Umbilical cord (tissue), 2 donors: ENCODE measurements at places on chromosomes 1 and 21.
A peak's percentile ranks its signal among the peaks of the same experiment; 100 is the strongest.

DNA sequence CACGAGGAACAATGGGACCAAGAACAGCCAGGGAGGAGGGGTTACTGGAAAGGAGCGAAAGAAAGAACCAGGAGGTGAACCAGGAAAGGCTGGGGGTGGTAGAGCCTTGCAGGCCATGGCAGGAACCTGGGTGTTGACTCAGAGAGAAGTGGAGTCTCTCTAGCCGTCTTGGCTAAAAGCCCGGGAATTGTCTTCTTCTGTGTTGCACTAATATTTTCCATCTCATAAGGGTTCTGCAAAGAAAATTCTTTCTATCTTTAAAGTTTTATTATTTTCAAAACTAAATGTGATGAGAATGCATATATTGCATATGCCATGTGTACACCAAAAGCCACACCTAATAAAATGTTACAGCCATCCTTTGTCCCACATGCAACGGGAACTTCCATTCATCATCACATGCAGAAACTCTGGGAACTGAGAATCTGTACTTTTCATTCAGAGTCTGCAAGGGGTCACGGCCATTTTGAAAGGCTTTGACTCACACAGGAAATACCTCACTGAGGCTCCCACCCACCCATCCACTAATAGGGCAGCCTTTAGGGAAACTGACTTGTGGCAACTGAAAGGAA is 38.0 kb downstream of the ERG start:
- peak; percentile 57 for DNase-seq

- peak; percentile 11 for DNase-seq
These were observed at the start of gene MIA3 for GRCh38 chr1:222618001-222618879. MIA3 (plus strand) TSS chr1:222618097; CDS start chr1:222618111, 14 bp downstream.

GRCh38 chr1:24289937-24290595 is 29.1 kb upstream of the GRHL3 start:
- peak; percentile 72 for DNase-seq

- DNase-seq = peak; percentile 35
These were observed 12.6 kb downstream of the PYCR2 start for GRCh38 chr1:225911191-225912130.

GRCh38 chr1:209708297-209708696 is 3.7 kb downstream of the HSD11B1 start:
- DNase-seq = no peak

DNA sequence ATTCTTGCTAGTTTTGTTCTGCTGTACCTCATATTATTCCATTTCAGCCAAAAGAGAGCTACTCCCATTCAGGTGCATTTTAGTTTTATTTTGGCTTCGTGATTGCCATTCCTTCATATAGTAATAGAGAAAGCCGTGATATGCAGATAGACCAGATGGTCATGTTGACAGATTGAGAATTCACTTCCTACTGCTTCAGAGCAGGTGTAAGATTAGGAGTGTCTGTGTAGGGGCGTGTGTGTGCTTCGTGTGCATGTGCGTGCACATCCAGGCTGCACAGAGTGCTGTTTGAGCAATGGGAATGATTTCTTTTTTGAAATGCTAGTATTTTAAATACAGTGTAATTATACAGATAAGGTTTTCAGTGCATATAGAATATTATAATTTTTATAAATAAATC is 10.3 kb downstream of the NFIA start:
- no peak for DNase-seq

DNA sequence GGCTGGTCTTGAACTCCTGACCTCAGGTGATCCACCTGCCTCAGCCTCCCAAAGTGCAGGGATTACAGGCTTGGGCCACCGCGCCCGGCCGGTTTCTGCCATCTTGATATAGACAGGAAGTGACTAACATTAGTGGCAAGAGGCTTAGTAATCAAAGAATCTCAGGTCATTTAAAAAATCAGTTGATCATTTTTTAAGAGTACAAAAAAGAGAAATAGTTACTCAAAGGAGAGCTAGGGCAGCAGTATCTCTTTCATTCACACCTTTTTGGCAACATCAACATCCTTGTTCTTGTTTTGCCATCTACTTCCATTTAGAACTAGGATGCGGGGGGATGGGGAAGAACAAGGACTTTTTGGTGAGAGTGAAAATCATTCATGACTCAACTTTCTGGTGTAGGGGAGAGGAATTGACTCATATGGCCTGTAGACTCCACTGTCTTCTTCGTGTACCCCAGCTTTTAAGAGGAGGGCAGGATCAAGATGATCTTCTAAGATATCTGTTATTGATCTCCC is 8.8 kb downstream of the FCRLB start:
- no peak for DNase-seq

DNA sequence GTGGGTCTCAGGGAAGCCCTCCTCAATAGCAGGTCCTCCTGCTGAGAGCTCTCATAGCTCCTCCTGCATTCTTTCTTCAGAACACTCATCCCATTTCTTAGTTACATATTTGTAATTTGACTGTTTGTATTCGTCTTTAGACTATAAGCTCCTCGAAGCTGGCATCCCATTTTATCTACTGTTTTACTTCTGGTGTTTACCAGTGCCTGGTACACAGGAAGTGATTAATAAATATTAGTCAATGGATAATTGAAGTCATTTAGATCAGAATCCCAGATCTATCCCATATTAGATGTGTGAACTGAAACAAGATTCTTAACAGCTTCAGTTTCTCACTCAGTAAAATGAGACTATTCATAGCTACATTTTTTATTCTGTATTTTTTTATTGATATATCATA is 88.7 kb downstream of the PLPP3 start:
- no peak for DNase-seq

- DNase-seq = peak; percentile 97
These were observed 1.2 kb downstream of the S100A10 start for GRCh38 chr1:151992303-151993083.

DNA sequence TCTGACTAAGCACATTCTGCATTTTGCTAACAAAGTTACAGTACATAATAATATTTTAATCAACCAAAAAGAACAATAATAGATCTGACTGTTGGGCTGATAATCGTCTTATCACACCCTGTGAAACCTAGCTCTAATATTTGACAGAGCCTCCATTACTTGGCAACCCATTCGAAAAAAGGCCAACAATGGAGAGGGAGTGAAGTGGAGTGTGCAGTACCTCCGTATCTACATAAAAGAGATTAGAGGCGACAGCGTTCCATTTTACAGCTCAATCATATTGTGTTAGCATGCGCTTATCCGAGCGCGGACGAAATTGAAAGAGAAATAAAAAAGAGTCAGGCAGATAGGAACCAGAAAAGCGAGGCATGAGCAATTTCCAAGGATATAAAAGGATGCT is 137.3 kb upstream of the USH2A start:
- no peak for DNase-seq

GRCh38 chr1:53512807-53513755 is 53.9 kb downstream of the DMRTB1 start:
- DNase-seq = no peak

DNA sequence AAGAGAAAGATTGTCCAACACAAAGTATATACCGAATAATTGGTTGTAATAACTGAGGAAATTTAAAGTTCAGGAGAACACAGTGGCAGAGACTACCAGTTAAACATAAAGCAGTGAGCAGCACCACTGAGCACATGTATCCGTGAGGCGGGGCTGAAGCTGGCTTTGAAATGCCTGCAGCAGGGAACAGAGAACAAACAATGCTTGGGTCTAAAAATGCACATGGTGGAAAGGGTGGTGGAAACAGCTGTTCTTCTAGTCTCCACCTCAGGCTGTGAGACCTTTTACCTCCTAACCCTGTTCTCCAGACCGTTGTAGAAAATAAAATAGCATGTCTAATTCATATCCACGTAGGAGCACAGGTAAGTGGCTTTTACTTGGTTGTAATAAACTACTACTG is 7.7 kb upstream of the GNG4 start:
- no peak for DNase-seq

GRCh38 chr1:153532181-153532580 is 3.6 kb downstream of the S100A6 start:
- DNase-seq = no peak

GRCh38 chr21:45854690-45855247 is 126.8 kb upstream of the COL6A1 start:
- peak; percentile 69 for DNase-seq

- DNase-seq = no peak
These were observed 62.5 kb upstream of the ARHGAP29 start for GRCh38 chr1:94299627-94300553.

GRCh38 chr1:109241841-109242345 is 7.4 kb upstream of the CELSR2 start:
- no peak for DNase-seq

DNA sequence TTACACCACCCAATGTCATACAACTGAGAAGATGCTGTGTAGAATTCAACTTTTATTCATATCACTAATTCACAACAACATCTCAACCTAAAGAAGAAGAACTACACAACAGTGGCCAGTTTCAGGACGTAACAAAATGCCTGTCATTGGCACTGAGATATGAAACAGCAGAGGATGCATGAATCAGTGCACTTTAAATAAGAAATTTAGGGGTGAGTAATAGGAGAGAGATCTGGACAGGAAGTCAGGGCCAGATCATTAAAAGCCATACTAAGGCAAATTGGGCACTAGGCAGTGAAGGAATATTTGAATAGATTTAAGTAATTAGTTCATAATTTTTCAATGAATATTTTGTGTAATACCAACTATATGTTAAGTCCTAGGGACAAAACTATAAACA is 510.5 kb downstream of the PLPP3 start:
- no peak for DNase-seq

DNA sequence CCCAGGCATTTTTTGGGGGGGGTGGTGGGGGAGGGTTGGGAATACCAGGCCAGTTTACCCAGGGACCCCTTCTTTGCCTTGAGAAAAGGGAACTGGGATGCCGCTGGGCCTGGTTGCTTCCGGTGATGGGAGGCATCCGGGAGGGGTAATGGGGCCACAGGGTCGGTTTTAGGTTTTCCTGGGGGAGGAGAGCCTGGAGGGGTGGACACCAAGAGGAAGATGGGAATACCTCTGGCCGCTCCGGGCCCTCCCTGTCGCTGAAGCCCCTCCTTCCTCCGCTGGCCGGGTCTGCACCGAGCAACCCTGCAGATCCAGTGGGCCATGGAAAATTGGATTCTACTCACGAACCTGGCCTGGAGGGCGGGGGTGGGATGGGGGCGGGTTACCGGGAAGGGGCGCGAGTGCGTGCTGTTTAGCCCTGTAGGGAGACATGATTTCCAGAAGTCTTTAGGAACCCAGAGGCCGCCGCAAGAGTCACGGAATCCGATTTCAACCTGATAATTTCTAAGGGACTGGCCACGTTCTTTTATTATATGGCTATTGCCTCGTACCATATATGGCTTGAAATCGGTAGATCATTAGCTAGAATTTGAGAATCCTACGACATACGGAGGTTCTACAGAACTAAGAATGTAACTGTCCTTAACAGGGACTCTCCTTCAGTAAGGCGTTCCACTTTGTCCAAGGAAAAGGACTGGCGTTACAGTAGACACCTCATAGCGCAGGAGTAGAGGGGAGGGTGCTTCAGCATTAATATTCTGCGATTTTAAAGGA is 749 bp downstream of the AKIRIN1 start:
- DNase-seq = peak; percentile 60

DNA sequence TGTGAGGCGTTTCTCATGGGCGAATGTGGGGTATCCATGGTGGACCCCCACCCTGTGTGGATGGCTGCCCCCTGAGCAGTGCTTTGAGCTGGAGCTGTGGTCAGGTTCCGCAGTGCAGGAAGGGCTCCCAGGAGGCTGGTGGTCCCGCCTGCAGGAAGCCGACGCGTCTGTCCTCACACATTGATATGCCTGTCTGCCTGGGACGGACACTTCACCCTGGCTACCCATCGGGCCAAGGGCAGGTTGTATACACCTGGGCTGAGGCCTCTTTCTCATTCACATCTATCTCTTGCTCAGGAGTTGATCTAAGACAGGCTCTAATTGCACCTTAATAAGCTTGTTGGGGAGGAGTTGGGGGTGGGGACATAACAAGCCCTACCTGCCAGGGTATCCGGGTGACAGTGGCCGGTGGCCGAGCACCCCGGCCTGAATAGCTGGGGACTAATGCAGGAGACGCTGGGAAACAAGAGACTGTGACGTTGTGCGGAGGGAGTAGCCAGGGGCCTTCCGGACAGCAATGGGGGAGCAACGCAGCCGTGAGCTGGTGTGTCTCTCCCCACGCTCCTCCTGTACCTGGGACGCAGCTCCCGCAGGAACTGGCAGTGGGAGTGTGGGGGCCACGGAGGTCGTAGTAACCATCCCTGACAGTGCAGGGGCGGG is 21.7 kb downstream of the PDXK start:
- DNase-seq = peak; percentile 73

GRCh38 chr1:20052386-20052785 is 17.6 kb upstream of the PLA2G5 start:
- DNase-seq = no peak

- no peak for DNase-seq
These were observed 134.7 kb downstream of the DMRTB1 start for GRCh38 chr1:53593758-53594380.

DNA sequence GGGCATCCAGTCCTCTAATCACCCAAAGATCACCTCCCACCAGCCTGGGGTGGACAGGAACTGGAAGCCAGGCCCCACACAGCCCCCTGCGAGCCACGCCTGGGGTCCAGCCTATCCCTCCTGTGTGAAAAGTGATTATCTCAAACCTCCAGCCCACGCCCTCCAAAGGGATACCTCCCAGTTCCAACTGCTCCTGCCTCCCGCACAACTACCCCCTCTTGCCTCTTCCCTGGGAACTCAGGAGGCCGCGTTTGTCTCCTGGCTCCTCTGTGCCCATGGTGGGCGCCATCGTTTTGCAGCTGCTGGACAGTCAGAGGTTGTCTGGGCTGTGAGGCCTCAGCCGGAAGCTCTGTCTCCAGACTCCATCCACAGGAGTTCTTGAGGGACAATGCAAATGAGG is 305.9 kb downstream of the AJAP1 start:
- no peak for DNase-seq

DNA sequence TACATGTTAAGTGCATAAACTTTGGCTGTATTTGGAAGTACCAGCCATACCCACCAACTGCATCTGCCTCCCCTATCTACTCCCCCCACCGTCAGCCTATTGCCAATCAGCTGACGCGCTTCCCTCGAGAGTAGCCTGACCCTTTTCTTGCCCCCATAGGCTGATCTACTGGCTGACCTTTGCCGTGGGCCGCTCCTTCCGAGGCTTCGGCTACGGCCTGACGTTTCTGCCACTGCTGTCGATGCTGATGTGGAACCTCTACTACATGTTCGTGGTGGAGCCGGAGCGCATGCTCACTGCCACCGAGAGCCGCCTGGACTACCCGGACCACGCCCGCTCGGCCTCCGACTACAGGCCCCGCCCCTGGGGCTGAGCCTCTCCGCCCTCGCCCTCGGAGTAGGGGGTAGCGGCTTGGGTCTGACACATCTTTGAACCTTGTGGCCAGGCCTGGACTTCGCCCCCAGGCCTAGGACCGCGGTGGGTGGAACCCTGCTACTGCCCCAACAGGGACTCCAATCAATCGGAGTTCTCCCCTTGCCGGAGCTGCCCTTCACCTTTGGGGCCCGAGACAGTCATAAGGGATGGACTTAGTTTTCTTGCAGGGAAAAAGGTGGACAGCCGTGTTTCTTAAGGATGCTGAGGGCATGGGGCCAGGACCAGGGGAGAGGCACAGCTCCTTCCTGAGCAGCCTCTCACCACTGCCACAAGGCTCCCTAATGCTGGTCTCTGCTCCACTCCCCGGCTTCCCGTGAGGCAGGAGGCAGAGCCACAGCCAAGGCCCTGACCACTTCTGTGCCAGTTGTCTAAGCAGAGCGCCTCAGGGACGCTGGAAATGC is 4.0 kb downstream of the GLMP start:
- DNase-seq = peak; percentile 94

GRCh38 chr1:29532285-29532684 is 296.0 kb downstream of the PTPRU start:
- no peak for DNase-seq
